ENCODE measurements at places on chromosomes 1 and 21.

GRCh38 chr1:177862916-177863315, 106.9 kb downstream of the SEC16B start:
- DNase-seq: no peak

- DNase-seq: no peak
Observed at GRCh38 chr1:213397638-213398037, 346.6 kb downstream of the RPS6KC1 start.

DNA sequence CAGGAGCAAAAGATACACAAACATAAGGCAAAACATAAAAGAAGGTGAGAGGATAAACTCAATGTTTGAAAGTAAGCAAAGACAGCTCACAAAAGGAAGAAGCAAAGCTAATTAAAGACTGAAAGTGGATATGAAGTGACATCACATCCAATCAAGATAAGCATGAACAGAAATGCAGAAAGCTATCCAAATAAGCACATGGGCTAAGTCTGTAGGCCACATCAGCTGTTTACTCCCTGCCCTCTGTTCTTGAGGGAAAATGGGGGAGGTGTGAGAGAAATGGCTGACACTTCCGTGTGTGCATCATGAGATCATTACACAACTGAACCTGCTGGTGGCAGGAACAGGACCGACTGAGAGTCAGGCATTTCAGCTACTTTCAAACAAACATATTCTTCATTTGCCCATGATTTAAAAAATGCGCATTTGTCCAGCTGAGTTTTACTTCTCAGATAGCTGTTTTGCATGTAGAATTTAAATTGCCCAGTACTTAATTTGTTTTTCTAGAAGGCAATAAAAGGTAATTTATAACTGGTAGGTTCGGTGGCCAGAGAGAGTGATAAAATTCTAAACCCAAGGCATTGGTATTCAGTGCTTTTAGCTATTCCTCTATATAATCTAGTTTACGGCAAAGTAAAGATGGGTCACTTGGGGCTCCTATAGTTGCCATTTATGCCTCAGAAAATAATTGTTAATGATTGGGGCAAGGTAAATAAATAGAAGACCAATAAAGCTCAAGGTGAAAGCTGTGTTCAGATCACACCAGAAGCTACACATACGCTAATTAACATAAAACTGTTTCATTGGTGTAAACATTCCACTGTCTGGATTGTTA, 27.2 kb upstream of the MAN1A2 start:
- peak; percentile 40 for DNase-seq

- no peak for DNase-seq
Observed at GRCh38 chr1:3907031-3907534, 7.0 kb upstream of the C1orf174 start.

DNA sequence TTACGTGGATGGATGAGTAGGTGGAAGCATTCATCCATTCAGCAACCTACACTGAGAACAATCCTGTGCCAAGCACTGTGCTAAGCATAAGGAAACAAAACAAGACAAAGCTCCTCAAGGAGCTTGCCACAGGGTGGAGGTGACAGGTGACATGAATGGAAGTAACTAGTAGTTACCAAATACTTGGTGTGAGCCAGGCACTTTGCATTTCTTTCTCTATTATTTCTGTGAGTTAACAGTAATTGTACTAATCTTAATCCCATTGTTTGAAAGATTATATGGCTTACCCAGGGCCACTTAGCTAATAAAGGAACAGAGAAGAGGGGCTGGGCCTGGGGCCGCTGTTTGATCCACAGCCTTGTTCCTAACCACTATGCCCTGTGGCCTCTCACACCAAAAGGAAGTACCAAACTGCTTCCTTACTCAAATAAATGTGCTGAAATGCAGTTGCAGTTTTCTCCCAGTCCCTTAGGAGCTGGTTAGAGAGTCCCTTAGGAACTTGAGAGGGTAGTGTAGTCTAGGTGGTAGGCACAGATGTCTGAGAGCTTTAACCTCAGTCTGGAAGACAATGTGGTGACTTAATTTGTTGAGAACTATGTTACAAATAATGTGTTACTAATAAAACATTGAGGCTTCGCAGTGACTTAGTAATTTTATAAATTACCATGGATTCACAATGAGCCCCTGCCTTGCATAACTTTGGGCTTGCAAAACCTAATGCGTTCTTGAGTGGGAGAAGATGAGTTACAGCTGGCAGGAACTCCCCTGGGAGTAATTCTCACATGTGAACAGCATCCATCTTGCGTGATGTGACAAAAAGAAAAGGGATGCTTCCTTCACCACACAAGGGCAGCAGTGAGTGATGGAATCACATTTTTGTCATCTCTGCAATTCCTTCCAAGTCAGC, 69.8 kb downstream of the MPZL1 start:
- DNase-seq: peak; percentile 81

DNA sequence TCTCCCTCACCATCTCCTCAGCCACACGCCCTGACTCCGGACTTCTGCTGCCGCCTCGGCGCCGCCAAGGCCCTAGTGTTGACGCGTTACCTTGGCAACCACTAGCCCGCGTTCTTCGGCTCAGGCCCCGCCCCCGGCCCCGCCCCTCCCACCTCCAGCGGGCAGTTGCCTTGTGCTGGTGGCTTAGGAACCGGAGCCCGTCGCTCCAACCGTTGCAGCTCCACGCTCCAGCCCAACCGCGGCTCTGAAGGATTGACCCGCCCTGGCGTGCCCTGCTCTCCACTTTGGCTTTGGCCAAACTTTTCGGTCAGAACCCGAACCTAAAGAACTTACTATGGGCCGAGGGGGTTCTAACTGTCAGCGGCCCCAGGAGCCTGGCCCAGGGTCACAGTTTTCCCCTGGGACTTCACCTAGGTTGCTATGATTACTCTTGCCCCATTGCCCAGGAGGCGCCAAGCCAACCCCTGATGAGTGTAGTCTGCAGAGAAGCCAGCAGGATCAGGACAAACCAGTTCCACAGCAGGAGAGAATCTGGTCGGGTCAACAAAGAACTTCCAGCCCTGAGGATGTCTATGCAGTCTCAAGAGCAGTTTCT, at the start of gene CFAP45:
Gene CFAP45, minus strand, starts transcription at position 80 of the 595 bp plus-strand sequence. Its CDS starts 67 bp downstream, at position 13.
- DNase-seq: no peak

GRCh38 chr1:32774950-32775634, 42.1 kb downstream of the YARS1 start:
- peak; percentile 46 for DNase-seq

- peak; percentile 33 for DNase-seq
Observed at GRCh38 chr1:217747156-217747769, 116.1 kb downstream of the SPATA17 start.

GRCh38 chr1:10901891-10902805, 105.7 kb upstream of the CASZ1 start:
- DNase-seq: no peak

DNA sequence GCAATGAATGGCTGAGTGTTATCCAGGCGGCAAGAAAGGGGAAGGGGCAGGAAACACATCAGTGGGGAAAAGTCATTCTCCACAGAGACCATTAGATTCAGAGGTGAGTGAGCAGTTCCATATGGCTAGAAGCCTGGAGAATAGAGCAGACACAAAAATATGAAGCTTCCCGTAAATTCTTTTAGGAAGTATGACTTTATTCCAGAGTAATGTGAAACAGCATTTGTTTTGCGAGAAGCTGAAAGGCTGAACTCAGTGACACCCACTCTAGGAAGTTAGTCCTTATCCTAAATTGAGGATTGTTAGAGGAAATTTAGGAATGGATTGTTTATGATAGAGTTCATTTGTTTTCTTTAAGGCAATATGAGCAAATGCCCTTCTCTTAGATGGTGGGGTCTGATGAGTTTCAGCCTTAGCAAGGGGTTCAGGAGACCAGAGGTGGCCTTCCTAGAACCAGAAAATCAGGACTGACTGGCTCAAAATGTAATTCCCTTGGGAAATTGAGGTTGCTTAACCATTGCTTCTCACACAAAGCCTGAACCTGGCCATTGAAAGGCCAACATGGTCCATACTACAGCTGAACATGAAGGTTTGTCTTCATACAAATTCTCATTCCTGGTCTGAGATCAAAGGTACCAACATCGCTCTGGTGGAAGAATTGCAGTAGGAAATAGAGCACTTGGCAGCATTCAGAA, 167.5 kb downstream of the TPR start:
- DNase-seq: no peak

DNA sequence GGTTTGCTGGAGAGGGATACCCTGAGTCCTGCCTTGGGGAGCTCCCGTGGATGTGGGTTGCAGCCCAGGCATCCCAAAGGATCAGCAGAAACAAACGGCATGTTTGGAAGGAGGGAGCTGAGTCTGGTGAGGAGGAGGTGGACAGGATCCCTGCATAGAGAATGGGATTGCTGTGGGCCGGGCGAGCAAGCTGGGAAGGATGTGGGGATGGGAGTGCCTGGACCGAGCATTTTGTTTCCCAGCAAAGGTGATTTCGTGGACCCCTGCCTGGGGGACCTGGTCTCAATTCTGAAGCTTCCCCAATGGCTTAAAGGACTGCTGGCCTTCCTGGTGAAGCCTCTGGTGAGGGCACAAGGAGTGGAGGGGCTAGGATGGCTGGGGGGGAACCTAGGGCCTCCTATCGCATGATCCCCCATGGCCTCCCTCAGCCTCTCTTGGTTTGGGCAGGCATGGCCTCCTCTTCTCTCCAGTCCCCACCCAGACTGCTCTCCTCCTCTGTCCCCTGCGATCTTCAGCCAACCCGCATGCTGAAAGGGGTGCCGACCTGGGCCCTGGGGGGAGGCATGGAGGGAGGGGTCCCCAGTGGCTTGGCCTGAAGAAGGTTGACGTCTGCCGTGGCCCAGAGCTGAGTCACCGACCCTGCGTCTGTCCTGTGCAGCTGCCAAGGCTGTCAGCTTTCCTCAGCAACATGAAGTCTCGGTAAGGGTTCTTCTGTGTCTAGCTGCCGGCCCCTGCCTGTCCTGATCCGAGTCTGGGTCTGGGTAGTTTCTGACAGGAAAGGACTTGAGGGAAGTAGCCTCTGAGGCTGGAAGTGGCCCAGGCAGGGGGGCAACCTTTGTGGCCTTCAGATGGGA, 16.3 kb downstream of the FAAH start:
- DNase-seq: no peak

GRCh38 chr21:37909936-37910335, 6.3 kb downstream of the KCNJ6 start:
- DNase-seq: no peak

DNA sequence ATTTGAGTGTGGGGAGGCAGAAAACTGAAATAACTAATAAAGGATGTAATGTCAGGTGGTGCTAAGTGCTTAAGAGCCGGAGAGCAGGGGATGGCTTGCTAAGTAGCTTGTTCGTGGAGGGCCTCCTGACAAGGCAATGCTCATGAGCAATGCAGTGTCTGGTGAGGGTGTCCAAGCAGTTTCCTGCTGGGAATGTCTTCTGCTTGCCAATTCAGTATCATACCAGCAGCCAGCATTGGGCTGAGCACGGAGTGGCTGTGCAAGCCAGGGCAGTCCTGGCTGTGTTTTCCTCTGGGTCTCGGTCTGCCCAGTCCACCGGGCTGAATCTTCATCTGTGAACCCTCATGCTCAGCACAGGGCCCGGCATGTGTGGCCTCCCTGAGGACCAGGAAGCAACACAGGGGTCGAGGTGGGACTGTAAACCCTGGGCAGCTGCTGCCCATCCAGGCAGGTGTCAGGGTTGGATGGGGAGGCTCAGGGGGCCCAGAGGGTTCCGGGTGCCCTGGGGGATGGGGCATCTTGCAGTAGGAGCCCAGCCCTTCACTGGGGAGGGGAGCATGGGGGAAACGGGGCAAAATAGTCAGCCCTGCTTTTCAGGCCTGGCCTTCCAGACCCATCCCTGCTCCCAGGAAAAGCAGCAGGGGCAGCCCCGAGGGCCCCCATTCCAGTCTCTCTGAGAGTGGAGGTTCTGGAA, 27.5 kb downstream of the EDN2 start:
- no peak for DNase-seq

GRCh38 chr1:226979115-226979516, 39.0 kb downstream of the COQ8A start:
- no peak for DNase-seq

GRCh38 chr1:72009173-72010093, 272.9 kb downstream of the NEGR1 start:
- no peak for DNase-seq

GRCh38 chr1:62325081-62325480, 5.8 kb upstream of the KANK4 start:
- DNase-seq: no peak

DNA sequence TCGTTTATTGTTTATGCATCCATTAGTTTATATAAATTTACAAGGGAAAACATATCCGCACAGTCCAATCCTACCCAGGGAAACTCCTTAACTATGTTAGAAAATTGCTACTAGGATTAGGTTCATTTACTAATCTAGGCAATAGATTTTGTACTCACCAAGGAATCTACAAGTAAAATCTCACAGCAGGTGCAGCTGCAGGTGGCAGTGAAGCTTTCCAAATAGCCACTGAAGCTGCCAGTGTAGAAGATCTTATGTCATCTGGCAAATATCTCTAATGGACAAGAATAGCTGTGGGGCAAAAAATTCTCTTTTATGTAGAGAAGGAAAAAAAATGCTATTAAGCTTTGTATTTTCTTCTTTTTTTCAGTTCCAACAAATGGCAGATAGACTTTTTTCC, 963.4 kb upstream of the ADGRL4 start:
- no peak for DNase-seq

DNA sequence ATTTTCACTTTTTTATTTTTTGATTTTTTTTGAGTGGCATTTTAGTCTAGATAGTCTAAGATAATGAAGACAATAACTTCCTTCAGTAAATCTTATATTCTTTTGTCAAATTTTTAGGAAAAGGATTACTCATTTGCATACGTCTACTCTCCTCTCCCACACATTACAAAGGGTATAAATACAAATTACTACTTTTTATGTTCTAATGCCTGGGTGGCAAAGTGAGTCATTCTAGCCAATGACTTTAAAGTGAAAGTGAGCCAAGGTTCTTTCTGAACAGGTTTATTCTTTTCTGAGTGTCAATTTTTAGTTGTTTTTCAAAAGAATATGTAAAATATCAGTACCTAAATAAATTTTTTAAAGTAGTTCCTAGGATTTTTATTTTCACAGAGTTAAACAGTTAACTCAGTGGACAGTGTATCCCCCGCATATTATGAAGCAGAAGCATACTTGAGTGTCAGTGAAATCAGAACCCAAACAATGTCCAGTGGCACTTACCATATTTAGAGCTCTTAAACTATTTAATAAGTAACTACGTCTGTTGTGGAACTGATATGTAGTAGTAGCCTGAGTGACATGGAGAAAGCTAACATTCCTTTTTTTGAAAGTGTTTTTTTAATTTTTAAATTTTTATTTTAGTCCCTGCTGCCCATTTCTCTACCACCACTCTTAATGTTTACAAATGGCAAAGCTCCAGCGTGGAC, 141.7 kb downstream of the PHTF1 start:
- DNase-seq: peak; percentile 26

GRCh38 chr1:226110249-226111097, 48.0 kb downstream of the H3-3A start:
- peak; percentile 43 for DNase-seq

- peak; percentile 57 for DNase-seq
Observed at GRCh38 chr1:7667625-7668218, 103.4 kb upstream of the VAMP3 start.

All from kidney glomerular epithelial cell (primary cell).